Activated CD8-positive, alpha-beta T cell treated with anti-CD3 and anti-CD28 coated beads, Interleukin-2, amount 10 ng/mL, durations not matched to agents 7 days and 5 days (primary cell): ENCODE measurements at places on chromosomes 6 and 20. TPM values are rescaled to one million over a fixed set of nuclear protein-coding genes. Genes with fewer than 3 reads are reported as not detected.

DNA sequence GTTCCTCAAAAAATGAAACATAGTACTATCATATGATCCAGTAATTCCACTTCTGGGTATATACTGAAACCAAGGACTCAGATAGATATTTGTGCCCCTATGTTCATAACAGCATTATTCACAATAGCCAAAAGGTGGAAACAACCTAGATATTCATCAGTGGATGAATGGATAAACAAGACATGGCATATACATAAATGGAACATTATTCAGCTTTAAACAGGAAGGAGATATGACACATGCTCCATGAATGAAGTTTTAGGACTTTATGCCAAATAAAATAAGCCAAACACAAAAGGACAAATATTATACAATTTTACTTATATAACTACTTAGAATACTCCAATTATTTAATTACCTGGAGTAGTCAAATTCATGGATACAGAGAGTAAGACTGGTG is 16.4 kb downstream of the PLCB1 start:
- DNase-seq: no peak

PRDM13 gene
- total RNA-seq: not detected

- peak; percentile 37 for DNase-seq
Observed at GRCh38 chr6:43052842-43053544, 658 bp downstream of the CUL7 start.

GRCh38 chr20:18034039-18034438 is 23.7 kb downstream of the OVOL2 start:
- no peak for DNase-seq

DNA sequence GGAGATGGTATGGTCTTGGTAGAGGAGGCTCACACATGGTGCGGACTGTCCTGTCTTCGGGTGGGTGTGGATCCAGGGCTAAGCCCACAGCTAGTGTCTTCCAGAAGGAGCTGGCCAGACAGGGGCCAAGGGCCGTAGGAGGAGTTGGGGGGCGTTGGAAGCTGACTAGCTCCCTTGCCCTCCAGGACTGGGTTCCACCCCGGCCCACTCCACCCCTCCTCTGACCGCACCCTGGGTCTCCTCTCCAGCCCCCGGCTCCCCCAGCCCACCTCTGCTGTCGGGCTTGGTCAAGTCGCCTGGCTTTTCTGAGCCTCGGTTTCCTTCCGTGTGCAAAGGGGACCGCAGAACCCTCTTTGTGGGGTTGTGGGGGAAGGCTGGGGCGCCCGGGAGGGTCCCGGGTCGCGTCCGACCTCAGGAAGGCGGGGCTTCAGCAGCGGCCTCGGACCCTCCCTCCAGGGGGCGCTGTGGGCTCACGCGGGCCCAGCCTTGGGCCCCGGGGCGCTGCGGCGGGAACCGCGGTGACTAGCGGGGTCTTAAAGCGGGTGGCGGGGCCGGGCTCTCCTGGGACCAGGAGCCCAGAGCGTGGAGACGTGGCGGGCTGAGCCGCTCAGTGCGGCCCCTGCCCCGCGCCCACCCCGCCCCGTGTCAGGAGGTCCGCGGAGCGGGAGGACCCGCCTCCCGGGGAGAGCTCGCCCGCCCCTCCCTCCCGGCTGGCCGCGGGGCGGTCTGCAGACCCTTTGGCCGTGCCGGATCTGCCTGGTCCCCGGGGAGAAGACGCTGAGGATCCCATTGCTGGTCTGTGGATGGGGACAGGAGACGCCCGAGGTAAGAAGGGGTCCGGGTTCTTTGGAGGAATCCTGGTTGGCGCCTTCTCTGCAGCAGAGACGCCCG is 5.4 kb downstream of the NPBWR2 start:
- DNase-seq: peak; percentile 70

NEURL2 gene
- total RNA-seq: 1.1 TPM

MLN gene
- total RNA-seq: not detected

DNA sequence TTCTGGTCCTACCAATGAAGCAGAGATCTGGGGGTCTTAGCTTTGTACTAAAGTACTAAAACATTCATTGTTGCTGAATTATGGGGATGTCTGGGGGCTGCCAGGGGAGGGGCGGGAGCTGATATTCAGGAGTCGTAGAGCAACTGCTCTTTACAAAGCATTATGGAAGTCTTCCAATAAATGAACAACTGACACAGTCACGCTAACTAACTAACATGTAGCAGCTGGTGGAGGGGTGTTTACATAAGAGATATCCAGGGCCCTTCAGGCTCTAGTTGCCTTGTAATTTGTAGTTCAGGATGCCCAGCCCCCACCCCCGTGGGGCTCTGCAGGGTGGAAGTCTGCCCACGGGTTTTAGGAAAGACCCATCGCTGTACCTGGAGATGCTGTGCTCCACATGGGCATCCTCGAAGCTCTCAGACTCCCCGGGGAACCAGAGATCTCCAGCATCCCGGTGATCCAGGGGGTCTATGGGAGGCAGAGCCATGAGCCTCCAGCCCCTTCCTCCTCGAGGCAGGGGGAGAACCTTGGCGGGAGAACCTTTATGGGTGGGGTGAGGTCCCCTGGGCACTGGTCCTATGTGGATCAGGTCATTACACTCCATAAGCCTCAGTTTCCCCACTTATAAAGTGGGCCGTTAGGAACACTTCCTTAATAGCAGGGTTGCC is 3.4 kb downstream of the TREM2 start:
- DNase-seq: no peak

DNA sequence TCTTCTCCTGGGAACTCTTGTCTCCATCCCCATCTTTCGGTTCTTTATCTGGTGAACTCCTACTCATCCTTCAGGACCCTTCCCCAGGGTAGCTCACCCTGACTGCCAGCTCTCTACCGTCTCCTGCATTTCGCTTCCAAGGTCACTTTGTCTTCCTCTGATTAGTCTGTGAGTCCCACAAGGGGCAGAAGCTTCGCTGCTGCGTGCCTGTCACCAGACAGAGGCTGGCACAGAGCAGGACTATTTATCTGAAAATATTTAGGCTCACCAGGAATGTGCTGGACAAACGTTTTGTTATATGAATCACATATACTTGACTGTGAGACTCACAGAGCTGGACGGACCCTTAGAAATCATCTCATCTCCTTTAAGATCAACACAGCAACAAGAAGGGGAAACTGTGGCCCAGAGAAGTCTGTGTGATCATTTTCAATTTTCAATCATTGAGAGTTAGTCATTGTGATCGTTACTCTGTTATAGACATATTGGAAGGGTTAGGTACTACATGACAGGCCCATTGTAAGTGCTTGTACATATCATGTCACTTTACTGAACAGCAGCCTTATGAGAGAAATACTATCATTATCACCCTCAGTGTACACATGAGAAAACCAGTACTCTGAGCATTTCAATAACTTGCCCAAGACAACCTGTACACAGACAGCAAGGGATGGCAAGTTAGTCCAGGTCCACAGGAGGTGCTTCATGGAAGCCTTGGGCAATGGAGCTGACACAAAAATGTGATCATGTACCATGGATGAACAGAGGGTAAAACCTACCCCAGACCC is 51.4 kb downstream of the JPH2 start:
- DNase-seq: no peak

GRCh38 chr6:130229645-130230044 is 6.9 kb upstream of the SAMD3 start:
- no peak for DNase-seq

TUBB2B gene
- not detected for total RNA-seq

DNA sequence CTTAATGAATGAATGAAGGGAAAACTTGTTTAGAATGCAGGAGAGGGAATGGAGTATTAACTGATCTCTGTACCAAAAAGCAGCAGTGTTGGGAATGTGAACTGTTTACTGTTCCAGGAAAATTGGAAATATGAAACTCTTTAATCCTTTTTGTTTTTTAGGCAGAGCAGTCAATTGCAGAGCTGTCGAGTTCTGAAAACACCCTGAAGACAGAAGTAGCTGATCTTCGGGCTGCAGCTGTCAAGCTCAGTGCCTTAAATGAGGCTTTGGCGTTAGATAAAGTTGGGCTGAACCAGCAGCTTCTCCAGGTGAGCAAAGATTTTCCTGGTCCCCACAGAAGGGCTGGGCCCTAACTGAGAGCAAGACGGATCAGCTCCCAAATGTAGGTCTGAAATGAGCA is 20.9 kb downstream of the CEP250 start:
- DNase-seq: no peak

BPI gene
- not detected for total RNA-seq

ANKRD66 gene
- not detected for total RNA-seq

- peak; percentile 29 for DNase-seq
Observed at GRCh38 chr6:42292004-42292740, 74.5 kb upstream of the MRPS10 start.

CTAGE9 gene
- not detected for total RNA-seq

PPP1R18 gene
- 286 TPM for total RNA-seq

DNA sequence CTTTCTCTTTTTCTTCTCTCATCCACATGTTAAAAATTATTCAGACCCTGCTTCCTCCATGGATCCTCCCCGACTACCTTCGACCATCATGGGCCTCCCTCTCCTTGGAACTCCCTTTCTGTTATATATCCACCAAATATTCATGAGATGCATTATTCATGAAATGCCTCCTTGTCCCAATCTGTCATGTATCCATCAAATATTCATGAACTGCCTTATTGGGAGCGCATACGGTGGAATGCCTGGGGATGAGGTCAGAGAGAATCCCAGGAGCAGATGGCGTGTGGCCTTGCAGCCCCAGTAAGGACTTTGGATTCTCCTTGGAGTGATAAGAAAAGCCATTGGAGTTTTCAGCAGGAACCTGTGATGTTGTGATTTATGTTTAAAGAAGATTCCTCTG is 97.0 kb downstream of the NRN1 start:
- DNase-seq: no peak

CGA gene
- total RNA-seq: not detected

OVOL2 gene
- not detected for total RNA-seq

DNA sequence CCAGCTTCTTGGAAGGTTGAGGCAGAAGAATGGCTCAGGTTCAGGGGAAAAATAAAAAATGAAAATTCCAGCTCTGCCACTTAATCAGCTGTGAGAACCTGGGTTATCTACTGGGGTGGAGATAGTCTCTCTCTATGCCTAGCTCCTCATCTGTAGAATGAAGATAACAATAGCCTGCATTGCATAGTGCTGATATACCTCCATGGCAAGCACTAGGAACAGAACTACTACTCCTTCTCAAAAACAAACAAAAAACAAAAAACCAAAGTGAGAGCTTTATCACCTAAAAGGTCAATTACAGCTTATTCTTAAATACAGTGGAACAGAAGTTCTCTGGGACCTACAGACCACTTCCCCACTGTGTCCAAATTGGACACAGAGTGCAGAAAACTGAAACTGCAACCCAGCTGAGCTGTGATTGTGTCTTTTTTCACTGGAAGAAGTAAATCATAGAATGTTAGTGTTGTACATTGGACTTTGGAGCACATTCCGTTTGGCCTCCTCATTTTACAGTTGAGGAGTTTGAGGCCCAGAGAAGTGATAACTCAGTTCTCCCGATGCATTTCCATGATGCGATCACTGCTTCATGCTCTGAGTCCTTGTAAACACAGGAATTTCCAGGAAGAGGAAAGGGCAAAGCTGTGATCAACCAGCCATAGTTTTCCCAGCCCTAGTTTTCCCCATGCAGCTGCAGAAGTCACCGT is 23.3 kb downstream of the MTFR2 start:
- DNase-seq: no peak

DNA sequence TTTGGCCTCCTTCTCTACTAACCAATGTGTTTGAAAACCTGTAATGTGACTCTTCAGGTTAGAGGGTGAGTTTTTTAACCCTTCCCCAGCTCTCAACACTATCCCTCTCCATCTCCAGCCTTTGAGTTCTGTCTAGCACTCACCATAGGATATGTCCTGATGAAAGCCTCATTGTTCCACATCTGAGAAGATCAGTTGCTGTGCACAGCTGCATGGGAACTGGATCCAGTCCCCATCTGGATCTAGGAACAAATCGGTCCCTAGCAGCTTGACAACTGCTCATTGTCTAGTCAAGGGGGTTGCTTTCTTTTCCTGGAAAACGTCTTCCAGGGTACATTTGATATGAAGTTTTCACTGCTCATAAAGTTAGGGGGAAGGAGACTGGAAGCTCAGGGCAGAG is 45.4 kb upstream of the AGPAT4 start:
- DNase-seq: no peak

DNA sequence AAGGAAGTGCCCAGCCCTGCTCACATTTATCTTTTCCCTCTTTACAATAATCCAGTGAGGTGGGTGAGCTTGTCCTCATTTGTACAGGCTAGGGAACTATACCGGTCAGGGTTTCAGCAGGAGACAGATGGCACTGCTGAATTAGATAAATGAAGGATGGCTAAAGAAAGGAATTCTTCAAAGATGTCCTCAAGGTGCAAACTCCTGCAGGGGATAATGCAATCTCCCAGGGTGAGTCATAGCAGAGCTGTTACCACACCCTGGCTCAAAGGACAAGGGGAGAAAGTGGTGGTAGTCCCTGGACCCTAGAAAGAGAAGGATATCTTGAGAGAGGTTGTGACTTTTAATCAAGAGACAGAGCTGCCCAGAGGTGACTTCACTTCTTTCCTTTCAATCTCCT is 66.7 kb downstream of the RFPL4B start:
- no peak for DNase-seq

- no peak for DNase-seq
Observed at GRCh38 chr20:11270566-11270965, 596.8 kb upstream of the JAG1 start.

DNA sequence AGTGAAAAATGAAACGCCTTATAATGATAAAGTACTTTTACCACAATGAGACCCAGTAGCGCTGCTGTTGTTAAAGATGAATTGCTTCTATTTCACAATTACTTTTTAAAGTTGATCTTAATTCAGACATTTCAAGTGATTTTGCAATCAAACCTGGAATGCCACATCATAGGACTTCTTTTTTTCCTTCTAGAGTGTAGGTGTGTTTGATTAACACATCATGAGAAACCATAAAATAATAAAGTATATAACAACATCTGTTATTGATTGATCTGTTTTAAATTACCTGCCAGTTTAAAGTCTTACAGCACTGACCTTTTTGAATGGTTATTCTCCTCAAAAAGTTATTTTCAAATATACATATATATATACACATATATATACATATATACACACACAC is 38.6 kb downstream of the HEBP2 start:
- DNase-seq: no peak

LCA5 gene
- not detected for total RNA-seq

DNA sequence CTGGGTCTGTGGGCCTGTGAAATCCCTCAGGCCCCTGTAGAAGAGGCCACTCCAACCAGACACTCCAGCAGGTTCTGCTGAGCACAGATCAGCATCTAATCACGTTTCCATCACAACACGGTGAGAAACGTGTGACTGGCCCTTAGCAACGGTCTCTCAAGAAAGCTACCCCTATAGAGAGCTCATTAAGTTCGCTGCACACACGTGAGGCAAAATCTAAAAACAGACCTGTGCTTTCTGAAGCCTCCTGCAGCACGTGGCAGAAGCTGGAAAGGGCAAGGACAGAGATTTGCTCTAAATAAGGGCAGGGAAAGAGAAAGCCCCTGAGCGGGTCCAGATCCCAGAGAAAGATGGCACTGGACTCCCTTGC is 56.5 kb downstream of the GPR6 start:
- no peak for DNase-seq

GRCh38 chr6:45278367-45278766 is 49.8 kb upstream of the RUNX2 start:
- DNase-seq: no peak

- DNase-seq: peak; percentile 61
Observed at GRCh38 chr6:37433657-37434271, 743 bp downstream of the CMTR1 start.

ARMC2 gene
- total RNA-seq: 10.3 TPM

PI16 gene
- 0.63 TPM for total RNA-seq
